ENCODE measurements at places on chromosomes 7 and 10.

DNA sequence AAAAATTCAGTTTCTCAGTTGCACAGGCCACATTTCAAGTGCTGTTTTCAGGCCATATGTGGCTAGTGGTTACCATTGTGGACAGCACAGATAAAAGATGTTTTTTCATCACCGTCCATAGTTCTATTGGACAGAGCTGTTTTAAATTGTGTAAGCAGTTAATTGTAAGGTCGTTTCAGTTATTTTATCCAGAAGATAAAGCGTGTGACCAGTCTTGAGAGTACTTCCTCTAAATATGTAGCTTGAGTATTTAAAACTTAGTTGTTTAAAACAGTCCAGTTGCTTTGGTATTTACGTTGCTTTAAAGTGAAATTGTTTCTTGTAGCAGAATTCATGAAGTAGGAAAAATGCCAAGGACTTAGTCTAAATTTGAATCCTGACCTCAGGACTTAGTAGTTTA is 66.9 kb downstream of the ZNRF2 start:
- DNase-seq = no peak

- no peak for DNase-seq
These were observed 105.9 kb upstream of the TMEM168 start for GRCh38 chr7:112896026-112896601.

DNA sequence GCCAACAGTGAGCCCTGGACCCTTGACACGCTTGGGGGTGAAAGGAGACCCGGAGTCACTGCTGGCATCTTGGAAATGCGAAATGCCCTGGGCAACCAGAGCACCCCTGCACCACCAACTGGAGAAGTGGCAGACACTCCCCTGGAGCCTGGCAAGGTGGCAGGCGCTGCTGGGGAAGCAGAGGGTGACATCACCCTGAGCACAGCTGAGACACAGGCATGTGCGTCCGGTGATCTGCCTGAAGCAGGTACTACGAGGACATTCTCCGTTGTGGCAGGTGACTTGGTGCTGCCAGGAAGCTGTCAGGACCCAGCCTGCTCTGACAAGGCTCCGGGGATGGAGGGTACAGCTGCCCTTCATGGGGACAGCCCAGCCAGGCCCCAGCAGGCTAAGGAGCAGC is 98.5 kb downstream of the TACC2 start:
- no peak for DNase-seq

DNA sequence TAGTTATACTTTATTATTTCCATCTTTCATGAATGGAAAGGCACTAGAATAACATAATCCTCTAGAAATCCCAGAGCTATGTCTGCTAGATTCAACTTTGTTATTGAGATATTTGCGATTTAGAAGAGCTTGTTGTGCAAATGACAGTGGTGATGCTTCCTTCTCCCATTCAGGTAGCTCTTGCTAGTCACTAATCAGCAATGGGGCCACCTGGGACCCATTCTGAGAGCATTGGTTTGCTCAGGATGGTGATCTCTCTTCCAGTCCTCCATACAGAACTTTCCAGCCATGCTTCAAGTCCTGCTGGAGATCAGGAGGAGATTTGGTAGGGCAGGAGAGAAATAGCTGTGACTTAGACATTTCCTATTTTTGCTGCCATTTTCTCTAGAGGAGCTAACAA is 65.8 kb upstream of the WNT16 start:
- no peak for DNase-seq

- no peak for DNase-seq
These were observed 206.8 kb upstream of the MTPN start for GRCh38 chr7:136183981-136184380.

GRCh38 chr10:50931948-50932431 is 46.6 kb upstream of the A1CF start:
- no peak for DNase-seq

- DNase-seq = no peak
These were observed 85.5 kb downstream of the JCAD start for GRCh38 chr10:29973921-29974320.

DNA sequence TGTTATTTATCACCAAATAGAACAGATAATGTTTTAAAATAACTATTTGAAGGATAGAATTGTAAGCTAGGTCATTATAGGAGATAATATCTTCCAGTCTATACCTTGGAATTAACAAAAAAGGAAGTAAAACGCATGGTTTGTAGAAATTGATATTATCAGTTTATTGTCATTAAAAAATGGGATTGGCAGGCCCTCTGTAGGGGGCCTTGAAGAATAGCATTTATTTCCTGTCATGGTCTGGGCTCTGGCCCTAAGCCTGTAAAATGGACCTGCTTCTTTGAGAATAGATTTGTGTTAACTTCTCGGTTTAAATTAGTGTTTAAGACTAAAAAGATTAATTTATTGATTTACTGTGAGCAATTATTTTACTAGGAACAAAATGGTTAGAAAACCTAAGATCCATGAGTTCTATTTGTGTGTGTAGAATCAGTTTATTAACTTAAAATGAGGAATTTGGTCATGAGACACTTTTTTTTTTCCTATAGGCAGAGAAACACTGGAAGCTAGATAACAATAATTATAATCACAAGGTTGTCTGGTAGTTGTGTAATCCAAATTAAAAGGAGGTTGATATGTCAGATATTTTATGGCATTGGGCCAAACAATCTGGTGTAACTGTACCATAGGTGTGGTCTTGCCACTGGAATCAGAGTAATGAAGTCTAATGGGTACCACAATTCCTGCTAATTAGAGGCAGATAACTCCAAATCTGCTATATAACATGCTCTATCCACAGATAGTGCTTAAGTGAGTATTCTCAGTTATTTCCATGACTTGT is 197.4 kb upstream of the FOXP2 start:
- DNase-seq = no peak

GRCh38 chr10:68647672-68648341 is 73.2 kb upstream of the CCAR1 start:
- peak; percentile 82 for DNase-seq

DNA sequence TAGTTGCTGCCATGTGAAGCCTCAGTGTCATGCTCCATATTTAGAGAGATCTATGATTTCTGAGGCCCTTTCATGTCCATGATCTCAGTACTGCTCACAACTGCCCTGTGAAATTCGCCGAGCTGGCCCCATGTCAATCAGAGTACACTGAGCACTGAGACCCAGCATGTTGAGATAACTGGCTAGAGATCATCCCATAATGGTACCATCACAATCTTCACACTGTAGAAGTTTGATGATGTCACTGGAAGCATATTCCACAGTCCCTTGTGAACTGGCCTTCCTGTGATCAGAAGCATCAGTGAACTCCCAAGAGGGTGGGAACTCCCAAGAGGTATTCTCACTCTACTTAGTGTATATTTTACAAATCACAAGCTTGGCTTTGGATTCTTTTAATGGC is 116.0 kb downstream of the EGFR start:
- DNase-seq = no peak

GRCh38 chr10:21969326-21970287 is 33.9 kb downstream of the DNAJC1 start:
- no peak for DNase-seq

DNA sequence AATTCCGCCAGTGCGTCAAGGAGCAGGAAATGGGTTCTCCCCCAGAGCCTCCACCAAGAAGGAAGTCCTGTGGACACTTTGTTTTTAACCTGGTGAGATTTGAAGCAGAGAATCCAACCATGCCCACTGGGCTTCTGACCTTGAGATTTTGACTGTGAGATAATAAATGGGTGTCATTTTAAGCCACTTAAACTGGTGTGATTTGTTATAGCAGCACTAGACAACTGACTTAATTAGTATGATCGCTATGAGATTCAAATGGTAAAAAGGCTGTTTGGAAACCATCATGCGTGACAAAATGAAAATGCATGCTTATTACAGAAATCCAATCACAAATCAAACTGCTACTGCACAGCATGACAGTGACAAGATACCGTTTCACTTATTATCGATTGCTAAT is 98.0 kb downstream of the ADAM12 start:
- DNase-seq = no peak

- peak; percentile 64 for DNase-seq
These were observed 60.1 kb upstream of the CAPZA2 start for GRCh38 chr7:116802144-116802745.

GRCh38 chr7:5404421-5404826 is 19.2 kb downstream of the TNRC18 start:
- DNase-seq = no peak

GRCh38 chr7:158056761-158057160 is 530.9 kb downstream of the PTPRN2 start:
- DNase-seq = no peak

Data from fibroblast of gingiva (primary cell).